ENCODE measurements at places on chromosomes 12 and 14.

- DNase-seq: no peak
These were observed 53.2 kb downstream of the GALNT16 start for GRCh38 chr14:69313176-69313575.

- DNase-seq: no peak
These were observed 20.1 kb downstream of the PACS2 start for GRCh38 chr14:105334383-105335230.

DNA sequence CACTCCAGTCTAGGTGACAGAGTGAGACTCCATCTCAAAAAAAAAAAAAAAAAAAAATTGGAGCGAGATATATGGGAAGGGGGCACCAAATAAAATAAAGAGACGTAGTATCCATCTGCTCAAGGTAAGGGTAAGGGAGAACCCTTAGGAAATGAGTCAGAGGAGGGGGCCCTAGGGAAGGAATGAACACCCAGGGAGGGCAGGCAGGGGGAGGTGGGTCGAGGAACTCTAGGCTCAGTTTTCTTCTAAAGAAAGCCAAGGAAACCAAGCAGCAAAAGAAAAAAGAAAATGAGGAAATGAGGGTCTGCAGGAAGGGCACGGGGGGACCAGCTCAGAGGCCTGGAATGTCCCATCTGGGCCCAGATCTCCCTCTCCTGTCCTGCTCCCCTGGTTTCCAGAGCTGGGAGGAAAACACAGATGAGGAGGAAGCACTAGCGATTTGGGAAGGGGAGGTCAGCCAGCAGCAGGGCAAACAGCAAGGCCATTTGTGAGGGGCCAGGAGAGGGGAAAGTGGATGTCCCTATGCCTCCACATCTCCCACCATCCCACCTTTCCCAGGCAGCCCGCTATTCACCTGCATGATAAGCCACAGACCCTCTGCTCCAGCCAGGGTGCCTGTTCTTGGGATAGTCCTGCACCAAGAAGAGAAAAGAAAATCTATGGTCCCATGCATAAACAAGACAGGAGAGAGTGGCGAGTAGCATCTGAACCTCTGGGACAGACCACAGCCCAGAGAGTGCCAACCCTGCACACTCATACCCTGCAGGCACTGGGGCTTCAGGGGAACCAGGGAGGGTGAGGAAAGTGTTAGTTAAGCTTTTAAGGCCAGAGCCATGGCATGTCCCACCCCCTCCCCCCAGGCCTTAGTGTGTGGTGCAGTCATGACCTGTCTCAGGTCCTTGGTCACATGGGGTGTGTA is 11.9 kb downstream of the SPRYD3 start:
- DNase-seq: no peak

- DNase-seq: no peak
These were observed 1021.5 kb upstream of the TMEM132C start for GRCh38 chr12:127245437-127245836.

DNA sequence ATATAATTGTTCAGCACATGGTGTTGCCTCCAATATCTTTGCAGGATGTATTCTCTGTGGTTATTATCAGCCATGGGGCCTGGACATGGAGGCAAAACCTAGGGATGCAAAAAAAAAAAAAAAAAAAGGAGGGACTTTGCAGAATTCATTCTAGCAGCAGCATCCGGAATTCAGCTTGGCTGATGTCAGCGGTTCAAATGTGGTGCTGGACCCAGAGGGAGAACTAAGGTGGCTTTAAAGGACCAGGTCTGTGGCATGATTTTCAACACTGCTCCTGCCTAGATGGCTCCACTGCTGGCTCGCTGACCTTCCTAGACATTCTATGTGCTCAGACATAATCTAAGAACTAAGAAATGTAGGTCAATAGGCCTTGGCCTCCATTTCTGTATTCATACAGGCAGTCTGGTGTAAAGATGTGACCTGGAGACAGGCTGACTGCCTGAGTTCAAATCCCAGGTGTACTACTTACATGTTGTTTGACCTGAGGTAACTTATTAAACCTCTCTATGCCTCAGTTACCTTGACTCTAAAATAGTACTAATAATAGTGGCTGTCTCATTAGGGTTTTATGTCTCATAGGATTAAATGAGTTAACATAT is 108.6 kb downstream of the PPM1A start:
- no peak for DNase-seq

GRCh38 chr12:12520273-12520672 is 42.4 kb downstream of the DUSP16 start:
- DNase-seq: no peak

GRCh38 chr12:27575762-27576118 is 51.7 kb downstream of the PPFIBP1 start:
- no peak for DNase-seq

DNA sequence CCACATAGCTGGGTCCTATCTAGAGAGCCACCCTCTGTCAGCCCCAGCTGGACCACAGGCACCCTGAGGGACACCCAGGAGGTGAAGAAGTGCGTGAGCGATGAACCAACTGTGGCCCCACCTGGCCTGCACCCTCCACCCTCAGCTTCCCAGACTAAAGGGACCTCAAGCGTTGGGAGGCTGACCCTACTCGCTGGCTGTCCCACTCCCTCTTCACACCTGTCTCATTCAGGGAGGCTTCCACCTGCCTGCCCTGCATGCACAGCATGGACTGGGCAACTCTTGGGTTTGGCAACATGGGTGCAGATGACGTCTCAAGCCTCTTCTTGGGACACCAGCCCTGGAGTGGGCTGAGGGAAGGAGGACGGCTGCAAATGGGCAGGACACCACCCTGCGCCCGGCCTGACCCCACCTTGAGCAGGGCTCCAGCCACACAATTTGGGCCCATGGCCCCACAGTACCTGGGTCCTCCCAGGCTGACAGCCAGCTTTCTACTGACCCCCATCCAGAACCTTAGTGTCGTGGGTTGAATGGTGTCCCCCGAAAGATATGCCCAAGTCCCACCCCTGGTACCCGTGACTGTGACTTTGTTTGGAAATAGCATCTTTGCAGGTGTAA is 2.1 kb downstream of the TMEM179 start:
- DNase-seq: no peak

- DNase-seq: no peak
These were observed 24.7 kb upstream of the RAP1B start for GRCh38 chr12:68585966-68586365.

Measured in stimulated activated CD8-positive, alpha-beta memory T cell treated with anti-CD3 and anti-CD28 coated beads, Interleukin-7, amount 100 ng/mL, for 1 hour (primary cell).